H1 (cell line): ENCODE measurements at places on chromosomes 3 and 15.

GRCh38 chr3:42314411-42314810 lies 48.4 kb upstream of the CCK start:
- no peaks in the 10 kb centered on the region for H3K36me3 ChIP-seq
- H3K27me3 ChIP-seq, result no peaks in the 10 kb centered on the region
- no peak overlapping the region for H3K4me3 ChIP-seq
- no peak overlapping the region for H3K27ac ChIP-seq
- no peaks in the 10 kb centered on the region for H3K4me1 ChIP-seq

- no peak overlapping the region for H3K27ac ChIP-seq
- DNase-seq, result no peak
- no peaks in the 10 kb centered on the region for H3K27me3 ChIP-seq
- H3K4me1 ChIP-seq, result no peaks in the 10 kb centered on the region
- H3K36me3 ChIP-seq, result no peaks in the 10 kb centered on the region
These were observed 8.7 kb upstream of the MESP2 start for GRCh38 chr15:89767411-89767915.

DNA sequence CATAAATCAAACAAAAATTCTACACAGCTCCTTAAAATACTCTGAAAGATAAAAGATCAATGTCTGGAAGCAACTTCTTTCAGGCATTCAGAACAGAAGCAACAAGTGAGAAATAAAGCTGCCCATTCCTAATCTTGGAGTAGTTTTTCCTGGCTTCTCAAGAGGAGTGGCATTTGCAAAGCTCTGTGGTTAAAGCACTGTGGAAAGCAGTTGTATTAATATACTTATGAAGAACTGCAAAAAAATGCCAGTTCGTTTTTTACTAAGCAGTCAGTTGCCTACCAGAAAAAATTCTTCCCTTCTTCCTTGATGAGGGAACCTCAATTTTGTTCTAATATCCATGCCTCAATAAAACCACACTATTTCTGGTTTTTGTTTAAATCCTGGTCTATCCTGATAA lies 197.8 kb downstream of the TNIK start:
- no peaks in the 10 kb centered on the region for H3K36me3 ChIP-seq
- no peak overlapping the region for H3K4me3 ChIP-seq
- H3K27me3 ChIP-seq, result no peaks in the 10 kb centered on the region

- no peak overlapping the region for H3K27ac ChIP-seq
- no peaks in the 10 kb centered on the region for H3K27me3 ChIP-seq
- no peak for DNase-seq
- H3K36me3 ChIP-seq, result no peaks in the 10 kb centered on the region
- no peak overlapping the region for H3K4me3 ChIP-seq
These were observed 9.4 kb upstream of the C15orf39 start for GRCh38 chr15:75192307-75192706.

DNA sequence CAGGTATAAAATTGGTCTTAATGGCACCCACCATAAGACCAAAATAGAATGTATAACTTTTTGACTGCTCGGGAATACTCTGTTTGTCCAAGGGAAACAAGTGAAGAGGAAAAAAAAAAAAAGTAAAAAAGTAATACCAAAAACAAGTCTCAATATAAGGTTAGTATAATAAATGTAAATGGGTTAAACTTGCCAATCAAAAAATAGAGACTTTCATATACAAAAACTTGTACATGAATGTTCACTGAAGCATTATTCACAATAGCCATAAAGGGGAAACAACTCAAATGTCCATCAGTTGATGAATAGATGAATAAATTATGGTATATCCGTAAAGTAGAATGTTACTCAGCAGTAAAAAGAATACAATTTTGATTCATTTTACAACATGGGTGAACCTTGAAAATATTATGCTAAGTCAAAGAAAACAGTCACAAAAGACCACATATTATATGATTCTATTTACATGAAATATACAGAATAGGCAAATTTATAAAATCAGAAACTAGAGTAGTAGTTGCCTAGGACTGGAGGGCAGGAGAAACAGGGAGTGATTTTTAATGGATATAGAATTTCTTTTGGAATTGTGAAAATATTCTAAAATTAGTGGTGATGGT lies 39.6 kb upstream of the FGD5 start:
- DNase-seq, result no peak
- H3K36me3 ChIP-seq, result no peaks in the 10 kb centered on the region
- H3K27me3 ChIP-seq, result no peaks in the 10 kb centered on the region

DNA sequence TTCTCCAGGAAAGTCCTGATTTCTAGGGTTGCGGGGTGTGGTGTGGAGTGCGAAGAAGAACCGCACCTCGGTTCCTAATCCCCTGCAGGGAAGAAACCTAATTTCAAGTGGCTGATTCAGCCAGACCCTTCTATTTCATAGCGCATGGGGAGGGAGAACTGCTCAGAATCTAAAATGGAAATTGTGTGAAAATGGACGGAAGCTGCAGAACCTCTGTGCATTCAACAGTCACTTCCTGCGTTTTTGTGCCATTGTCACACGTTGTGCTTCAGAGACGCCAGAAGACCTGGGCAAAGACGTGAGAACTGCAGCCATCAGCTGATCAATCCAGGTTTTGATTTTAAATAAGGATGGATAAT lies 1.2 kb downstream of the SIDT1 start:
- H3K4me3 ChIP-seq, result peak overlapping the region; percentile 43; the same call in 1 of the 2 replicates
- H3K27me3 ChIP-seq, result peaks cover 52% of the 10 kb centered on the region

- H3K4me3 ChIP-seq, result no peak overlapping the region
- H3K4me1 ChIP-seq, result no peaks in the 10 kb centered on the region
- H3K27me3 ChIP-seq, result no peaks in the 10 kb centered on the region
- no peaks in the 10 kb centered on the region for H3K36me3 ChIP-seq
- DNase-seq, result no peak
These were observed 64.4 kb upstream of the TPM1 start for GRCh38 chr15:62977952-62978811.

DNA sequence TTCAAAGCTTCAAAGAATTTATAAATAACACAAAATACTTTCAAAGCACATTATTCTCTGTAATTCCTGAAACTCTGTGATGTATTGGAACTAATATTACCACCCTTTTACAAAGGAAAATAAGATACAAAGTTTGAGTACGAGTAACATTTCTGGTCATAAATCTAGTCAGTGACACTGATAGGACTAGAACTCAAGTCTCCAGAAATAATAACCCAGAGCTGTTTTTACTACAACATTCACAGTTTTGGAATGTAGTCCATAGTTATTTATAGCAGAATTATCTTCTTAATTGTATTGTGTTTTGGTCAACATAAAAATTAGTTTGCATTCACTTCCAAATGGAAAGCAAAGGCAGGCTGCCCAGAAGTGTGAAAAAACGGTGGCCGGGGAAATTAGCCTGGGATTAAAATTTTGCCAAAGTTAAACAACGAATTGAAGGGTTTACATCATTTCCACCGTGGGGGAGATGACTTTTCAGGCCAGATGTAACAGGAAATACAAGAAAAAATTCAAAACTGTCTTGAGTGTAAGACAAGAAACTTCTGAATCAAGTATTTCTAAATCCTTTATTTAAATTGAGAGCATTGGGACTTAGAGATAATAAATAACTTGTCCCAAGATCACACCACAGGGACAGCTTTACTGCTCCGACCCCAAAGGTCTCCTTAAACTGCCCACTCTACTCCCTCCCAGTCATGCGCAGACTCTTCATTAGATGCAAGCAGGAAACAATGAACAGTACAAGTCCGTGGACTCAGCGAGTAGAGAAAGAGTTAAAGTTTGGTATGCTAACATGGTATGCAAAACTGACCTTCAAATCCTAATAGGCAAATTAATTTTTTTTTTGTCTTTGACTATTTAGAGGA lies 74.3 kb upstream of the VGLL4 start:
- no peaks in the 10 kb centered on the region for H3K27me3 ChIP-seq
- peak overlapping the region; percentile 81 for H3K4me3 ChIP-seq
- no peak for DNase-seq
- H3K4me1 ChIP-seq, result peaks cover 11% of the 10 kb centered on the region
